ENCODE measurements at places on chromosomes 11 and 22. TPM values are rescaled to one million over a fixed set of nuclear protein-coding genes. Genes with fewer than 3 reads are reported as not detected.

The RTN4R gene
- 1.2 TPM for total RNA-seq

The SLC22A25 gene
- not detected for total RNA-seq

The GLYAT gene
- 1.4 TPM for total RNA-seq

The BIK gene
- total RNA-seq = 0.43 TPM

The NLRP14 gene
- not detected for total RNA-seq

The LYVE1 gene
- 106 TPM for total RNA-seq

The LRRC74B gene
- total RNA-seq = not detected

The MYRF gene
- total RNA-seq = 0.30 TPM

The SMC1B gene
- total RNA-seq = not detected

The PATZ1 gene
- total RNA-seq = 9.7 TPM

The TRPM5 gene
- total RNA-seq = not detected

The FAM118B gene
- total RNA-seq = 25.6 TPM

The ASCL2 gene
- total RNA-seq = 0.24 TPM

The OR2AG2 gene
- total RNA-seq = not detected

The INCENP gene
- total RNA-seq = 10.5 TPM

The SOX6 gene
- total RNA-seq = 14.1 TPM

The OR4B1 gene
- not detected for total RNA-seq

The GRM5 gene
- not detected for total RNA-seq

The P2RY2 gene
- 20.0 TPM for total RNA-seq

The VPREB1 gene
- not detected for total RNA-seq

The TESMIN gene
- 0.27 TPM for total RNA-seq

The MUC5AC gene
- total RNA-seq = not detected

The CLDN5 gene
- 29.9 TPM for total RNA-seq

The DDI1 gene
- not detected for total RNA-seq

The OR52E8 gene
- not detected for total RNA-seq

The BTG4 gene
- total RNA-seq = not detected

The INSC gene
- 0.51 TPM for total RNA-seq

The FGF4 gene
- total RNA-seq = not detected

The KCNJ1 gene
- not detected for total RNA-seq

The NLRP10 gene
- not detected for total RNA-seq

The OMP gene
- total RNA-seq = not detected

The OR5A1 gene
- not detected for total RNA-seq

The EIF3F gene
- 155 TPM for total RNA-seq

The NAALAD2 gene
- 1.1 TPM for total RNA-seq

The PDGFD gene
- 9.0 TPM for total RNA-seq

The AIFM3 gene
- total RNA-seq = 0.65 TPM

The MMP8 gene
- total RNA-seq = not detected
